ENCODE measurements at places on chromosomes 16 and 17.

GRCh38 chr17:50100921-50101345, 5.8 kb downstream of the PDK2 start:
- no peak for DNase-seq

- DNase-seq = no peak
Observed at GRCh38 chr17:55420067-55420775, 1.4 kb downstream of the MMD start.

DNA sequence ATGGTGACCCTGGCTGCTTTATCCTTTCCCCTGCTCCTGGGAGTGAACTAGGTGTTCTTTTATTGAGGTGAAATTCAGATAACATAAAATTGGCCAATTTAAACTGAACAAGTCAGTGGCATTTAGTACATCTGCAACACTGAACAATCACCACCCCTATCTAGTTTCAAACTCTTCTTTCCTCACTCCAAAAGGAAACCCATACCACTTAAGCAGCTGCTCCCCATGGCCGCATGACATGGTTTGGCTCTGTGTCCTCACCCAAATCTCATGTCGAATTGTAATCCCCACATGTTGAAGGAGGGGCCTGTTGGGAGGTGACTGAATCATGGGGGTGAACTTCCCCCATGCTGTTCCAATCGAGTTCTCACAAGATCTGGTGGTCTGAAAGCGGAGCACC, 154.1 kb downstream of the STX8 start:
- DNase-seq = no peak

DNA sequence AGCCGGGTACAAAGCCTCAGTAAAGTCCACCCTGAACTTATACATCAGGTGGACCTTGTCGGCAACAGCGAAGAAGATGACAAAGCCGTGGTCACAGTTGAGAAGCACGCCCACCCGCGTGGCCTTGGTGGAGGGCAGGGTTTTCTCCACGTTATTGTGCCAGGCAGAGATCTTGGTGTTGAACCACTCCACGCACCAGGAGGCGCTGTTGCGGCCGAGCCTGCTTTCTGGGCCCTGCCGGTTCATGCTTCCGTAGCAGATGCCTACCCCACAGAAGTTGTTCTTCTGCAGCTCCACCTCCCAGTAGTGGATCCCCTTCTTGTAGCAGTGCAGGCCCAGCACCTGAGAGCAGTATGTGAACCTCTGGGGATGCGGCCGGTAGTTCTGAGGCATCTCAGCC, 22.1 kb downstream of the TRIM25 start:
- peak; percentile 48 for DNase-seq

GRCh38 chr16:28974007-28974436, 556 bp upstream of the SPNS1 start:
- DNase-seq = no peak

DNA sequence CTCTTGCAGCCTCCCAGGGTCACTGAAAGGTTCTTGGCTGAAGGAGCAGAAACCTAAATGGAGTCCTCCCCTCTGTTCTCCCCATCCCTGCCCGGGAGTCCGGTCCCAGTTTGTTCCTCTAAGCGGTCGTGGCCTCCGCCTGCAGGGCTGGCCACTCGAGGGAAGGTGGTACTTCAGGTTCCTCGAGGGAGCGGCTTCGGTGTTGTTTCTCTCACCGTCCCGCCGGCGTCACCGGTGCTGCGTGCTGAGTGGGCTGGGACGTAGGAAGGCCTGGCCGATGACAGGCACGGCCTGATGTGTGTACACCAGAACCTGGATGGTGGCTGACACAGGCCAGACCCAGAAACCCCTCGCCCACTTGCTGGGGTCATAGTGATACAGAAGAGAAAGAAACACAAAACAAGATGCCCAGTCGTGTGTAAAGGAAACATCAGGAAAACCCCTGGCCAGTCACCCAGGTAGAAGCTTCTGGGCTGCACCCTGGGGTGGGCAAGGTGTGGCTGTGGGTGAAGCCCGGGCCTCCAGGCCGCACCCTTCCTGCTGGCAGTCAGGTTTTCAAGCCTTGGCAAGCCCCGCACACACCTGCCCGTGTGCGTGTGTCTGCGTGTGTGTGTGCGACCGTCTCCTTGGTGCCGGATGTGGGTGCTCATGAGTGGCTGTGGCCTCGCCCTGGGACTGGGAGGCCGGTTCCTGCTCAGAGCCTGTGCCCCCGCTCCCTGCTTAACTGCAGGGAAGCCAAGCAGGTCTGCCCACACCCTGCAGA, 52.0 kb downstream of the BAIAP2 start:
- DNase-seq = no peak

DNA sequence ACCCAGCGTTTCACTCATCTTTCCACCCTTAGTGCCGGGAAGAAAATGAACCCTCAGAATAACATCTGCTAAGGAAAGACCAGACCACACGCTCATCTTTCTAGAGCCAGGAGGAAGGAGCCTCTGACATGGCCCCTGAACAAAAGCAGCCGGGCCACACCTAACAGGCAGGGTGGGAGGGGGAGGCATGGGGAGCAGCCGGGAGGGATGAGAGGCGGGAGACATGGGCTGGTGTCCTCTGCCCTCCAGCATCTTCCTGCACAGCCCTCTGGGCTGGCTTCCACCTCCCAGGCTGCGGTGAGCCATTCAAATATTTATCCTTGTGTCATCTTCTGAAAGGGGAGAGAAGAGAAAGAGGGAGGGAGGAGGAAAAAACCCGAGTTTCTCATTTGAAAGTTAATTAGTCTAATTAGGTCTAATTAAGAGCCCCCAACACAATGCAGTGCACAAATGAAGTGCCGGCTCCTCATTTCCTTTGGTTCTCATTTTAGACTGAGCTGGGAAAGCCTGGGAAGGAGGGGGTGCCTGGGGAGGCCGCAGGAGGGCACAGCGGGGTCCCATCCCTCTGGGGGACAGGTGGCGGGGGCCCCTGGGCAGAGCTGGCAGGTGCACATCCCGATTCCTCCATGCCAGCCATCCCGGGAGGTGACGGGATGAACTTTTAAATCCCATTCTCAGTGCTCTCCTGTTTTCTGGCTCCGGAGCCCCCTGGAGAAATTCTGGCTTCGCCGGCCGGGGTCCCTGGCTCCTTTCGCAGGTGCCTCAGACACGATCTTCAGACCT, 90.5 kb downstream of the ENGASE start:
- no peak for DNase-seq

- no peak for DNase-seq
Observed at GRCh38 chr16:52976539-52977167, 76.0 kb downstream of the CHD9NB start.

DNA sequence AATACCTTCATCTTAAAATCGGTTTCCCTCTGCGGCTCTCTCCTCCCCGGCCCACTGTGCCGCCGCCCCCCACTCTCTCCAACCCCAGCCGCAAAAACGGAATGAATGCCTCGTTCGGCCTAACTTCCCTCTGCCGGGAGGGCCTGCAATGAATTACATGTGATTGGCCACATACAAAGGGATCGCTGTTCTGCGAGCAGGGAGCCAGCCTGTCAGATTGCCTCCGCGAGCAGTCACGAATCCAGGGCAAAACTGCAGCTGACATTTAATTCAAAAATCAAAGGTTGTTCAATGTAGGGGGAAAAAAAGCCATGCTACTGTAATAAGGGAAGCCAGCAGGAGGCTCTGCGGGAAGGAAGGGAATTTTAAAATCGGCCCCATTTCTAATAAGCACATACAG, 84.9 kb downstream of the TBC1D16 start:
- DNase-seq = no peak

DNA sequence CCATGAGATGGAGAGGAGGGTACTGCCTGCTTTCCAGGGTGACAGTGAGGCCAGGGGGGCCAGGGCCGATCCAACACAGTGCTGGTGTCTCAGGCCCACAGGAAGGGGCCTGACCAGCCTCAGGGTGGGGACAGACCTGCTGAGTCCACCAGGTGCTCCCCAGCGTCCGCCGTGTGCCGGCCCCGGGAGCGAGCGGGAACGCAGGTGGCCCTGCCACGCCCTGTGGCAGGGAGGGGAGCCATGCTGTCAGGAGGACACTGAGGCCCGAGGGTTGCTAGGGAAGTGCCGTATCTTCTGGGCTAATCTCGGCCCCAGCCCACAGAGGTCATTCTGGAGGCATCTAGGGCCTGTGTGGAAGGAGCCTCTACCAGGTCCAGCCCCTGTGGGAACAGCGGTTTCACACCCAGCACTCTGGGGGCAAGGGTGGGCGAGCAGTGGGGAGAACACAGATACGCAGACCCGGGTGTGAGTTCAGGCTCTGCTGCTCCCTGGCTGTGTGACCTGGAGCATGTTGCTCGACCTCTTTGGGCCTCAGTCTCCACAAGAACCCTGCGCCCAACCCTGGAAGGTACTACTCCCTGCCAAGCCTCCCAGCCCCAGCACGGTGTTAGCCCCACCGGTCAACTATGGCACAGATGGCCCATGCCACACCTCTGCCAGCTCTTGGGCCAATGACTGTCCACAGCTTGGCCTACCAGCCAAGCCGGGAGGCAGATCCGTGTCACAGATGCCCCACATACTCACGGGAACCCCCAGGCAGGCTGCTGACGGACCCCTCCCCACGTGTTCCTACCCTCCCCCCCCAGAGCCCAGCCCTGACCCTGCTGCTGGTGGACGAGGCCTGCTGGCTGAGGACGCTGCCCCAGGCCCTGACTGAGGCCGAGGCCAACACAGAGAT, 43.9 kb upstream of the ZC3H18 start:
- DNase-seq = no peak

GRCh38 chr16:61182391-61182790, 853.8 kb downstream of the CDH8 start:
- no peak for DNase-seq

DNA sequence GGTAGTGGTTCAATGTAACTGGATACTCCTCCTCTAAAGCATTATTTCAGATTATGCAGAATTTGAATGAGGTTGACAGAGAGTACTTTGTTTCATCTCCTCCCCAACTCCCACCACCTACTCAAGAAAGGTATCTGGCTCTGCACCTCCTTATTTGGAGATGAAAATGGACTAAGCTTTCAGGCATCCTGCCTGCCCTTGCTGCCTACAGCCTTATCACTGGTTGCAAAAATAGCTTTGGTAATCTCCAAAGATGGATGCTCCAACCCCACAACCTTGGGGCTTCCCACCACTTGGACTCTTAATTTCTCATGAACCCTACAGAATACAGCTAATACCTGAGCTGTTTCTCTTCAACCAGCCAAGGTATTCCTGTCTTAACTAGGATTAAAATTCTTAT, 45.3 kb upstream of the CORO6 start:
- DNase-seq = no peak

GRCh38 chr16:590188-590814, 435 bp downstream of the RAB40C start:
- DNase-seq = no peak

DNA sequence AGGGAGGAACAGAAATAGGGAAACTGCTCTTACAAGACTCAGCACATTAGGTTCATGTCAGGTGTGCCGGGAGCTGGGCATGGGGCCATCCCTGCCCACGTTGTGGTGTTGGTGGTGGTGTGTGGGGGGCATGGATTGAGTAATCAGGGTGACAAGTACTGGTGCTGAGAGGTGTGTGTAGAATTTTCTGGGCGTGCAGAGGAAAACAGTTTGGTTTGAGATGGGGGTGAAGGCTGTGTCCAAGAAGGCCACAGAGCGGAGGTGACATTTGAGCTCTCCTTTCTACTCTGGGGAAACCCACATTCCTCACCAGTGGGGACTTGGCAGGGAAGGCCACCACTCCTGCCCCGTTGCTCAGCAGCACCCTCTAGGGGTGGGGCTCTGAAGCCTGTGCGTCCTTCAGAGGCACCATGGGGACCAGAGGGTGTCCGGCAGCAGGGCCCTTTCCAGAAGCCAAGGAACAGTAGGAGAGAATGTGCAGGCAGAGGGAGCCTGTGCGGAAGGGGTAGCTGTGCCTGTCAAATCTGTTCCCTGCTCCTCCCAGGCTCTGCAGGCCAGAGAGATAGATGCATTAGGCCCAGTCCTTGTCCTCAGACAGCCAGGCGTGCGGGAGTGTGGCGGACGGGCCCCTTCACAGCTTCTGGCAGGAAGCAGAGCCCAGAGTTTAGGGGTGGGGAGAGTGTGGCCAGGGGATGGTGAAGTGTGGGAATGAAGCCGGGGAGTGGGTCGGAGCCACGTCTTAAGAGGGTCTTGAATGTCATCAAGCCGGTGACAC, 48.7 kb upstream of the GSE1 start:
- no peak for DNase-seq

GRCh38 chr16:25210758-25211157, 6.0 kb upstream of the AQP8 start:
- DNase-seq = no peak

DNA sequence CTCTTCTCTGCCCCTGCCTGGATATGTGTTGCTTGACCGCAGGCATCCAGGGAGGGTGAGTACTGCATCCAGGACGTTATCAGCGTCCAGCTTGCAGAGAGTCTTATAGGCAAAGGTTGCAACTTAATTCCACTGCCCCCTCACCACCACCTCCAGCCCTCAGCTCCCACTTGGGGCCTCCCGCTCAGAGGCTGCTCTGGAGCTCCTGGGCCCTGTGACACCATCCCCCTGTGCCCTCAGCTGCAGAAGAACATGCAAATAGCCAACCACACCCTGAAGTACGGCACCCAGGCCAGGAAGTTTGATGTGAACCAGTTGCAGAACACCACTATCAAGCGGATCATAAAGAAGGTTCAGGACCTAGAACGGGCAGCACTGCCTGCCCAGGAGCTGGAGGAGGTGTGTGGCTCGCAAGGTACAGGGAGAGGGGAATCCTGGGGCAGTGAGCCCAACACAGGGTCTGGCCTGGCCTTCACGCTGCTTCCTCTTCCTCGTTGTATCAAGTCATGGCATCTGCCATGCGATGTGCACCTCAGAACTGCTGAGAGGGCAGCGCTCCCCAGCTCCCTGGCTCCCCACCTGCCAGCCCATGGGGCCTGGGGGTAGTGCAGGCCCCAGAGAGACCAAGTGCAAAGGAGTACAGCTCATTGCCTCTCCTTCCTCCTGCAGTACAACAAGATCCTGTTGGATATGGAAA, 9.6 kb downstream of the ACE start:
- DNase-seq = no peak

GRCh38 chr17:38885728-38886642, 16.1 kb downstream of the LASP1 start:
- DNase-seq = no peak

GRCh38 chr17:78996781-78997201, 12.8 kb downstream of the CANT1 start:
- no peak for DNase-seq

DNA sequence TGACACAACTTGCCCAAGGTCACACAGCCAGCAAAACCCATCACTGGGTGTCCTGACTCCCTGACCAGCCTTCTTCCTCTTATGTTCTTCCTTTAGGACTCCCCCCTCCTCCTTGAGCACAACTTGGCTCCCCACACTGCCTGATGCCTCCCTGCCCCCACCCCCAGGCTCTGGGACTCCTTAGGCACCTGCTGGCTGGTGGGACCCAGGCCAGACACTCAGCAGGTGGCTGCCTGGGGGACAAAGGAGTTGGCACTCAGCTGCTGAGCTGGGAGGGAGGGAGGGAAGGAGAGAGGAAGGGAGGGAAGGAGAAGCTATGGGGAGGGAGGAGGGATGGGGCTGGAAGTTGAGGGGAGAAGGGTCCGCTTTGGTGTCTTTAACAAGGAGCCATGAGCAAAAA, 8.0 kb downstream of the SEZ6 start:
- DNase-seq = no peak

GRCh38 chr17:43468691-43469139, 15.1 kb upstream of the DHX8 start:
- DNase-seq = no peak

- DNase-seq = no peak
Observed at GRCh38 chr17:75069783-75070182, 18.0 kb upstream of the SLC16A5 start.

All from activated CD4-positive, alpha-beta T cell treated with anti-CD3 and anti-CD28 coated beads, Interleukin-2, amount 50 U/mL, for 4 hours (primary cell).